ENCODE measurements at places on chromosomes 5 and 9.

DNA sequence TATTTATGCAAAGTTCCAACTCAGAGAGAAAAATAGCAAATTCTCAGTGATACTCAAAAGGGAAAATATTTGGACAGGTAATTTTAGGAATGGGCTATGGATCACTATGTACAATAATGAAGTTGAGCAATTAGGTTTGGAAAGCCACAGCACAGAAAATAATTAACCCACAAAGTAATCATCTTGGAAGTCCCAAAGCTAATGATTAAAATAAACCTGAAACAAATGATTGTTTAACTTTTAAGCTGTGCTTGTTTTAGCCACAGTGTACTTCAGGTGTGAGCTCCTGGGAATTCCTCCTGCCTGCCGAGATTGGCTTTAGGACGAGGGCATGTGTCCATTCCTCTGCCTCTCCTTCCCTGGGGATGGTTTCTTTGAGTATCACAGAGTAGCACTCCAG is 403.9 kb downstream of the ZSWIM6 start:
- DNase-seq: no peak

- DNase-seq: no peak
Measured at GRCh38 chr9:133948131-133948530, 44.0 kb downstream of the VAV2 start.

- DNase-seq: no peak
Measured at GRCh38 chr5:39080597-39081204, 6.5 kb upstream of the RICTOR start.

GRCh38 chr5:34484216-34484920 is 171.8 kb upstream of the RAI14 start:
- DNase-seq: no peak

DNA sequence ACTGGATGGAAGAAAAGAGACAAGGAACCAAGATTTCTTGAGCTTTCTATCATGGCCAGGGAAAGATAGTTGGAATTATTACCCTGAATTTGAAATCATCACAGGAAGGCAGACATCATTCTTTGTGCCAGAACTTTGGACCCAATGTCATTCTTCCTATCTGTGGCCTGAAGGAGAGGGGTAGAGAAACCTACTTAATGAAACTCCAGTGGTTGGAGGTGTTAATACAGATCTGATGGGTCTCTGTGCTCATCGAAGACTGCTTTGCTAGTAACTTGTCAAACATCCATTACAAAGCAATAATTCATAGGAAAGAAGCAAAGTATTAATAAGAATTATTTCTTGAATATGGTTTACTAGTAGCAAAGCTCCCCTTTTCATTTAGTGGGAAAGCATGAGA is 26.9 kb downstream of the PRLR start:
- no peak for DNase-seq

GRCh38 chr5:133205204-133205603 is 153.4 kb downstream of the HSPA4 start:
- DNase-seq: no peak

GRCh38 chr5:72234868-72235267 is 85.2 kb downstream of the MRPS27 start:
- DNase-seq: no peak

DNA sequence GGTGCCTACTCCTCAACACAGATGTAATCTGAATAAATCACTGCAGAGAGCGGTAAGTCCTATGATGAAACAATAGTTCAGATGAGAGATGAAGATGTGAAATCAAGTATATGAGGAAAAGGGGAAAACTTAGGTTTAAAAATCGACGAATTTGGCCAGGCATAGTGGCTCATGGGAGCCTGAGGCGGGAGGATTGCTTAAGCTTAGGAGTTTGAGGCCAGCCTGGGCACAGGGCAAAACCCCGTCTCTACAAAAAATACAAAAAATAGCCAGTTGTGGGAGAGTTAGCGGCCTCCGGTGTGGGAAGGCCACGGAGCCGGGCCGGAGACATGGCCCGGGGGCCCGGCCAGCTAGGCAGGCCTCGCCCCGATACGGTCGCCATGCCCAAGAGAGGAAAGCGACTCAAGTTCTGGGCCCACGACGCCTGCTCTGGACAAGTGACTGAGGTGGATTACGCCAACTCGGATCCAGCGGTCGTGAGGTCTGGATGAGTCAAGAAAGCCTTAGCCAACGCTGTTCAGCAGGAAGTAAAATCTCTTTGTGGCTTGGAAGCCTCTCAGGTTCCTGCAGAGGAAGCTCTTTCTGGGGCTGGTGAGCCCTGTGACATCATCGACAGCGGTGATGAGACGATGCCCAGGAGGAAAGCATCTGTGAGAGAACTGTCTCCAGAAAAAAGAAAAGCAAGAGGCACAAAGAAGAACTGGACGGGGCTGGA is 62.8 kb upstream of the SUB1 start:
- DNase-seq: no peak

DNA sequence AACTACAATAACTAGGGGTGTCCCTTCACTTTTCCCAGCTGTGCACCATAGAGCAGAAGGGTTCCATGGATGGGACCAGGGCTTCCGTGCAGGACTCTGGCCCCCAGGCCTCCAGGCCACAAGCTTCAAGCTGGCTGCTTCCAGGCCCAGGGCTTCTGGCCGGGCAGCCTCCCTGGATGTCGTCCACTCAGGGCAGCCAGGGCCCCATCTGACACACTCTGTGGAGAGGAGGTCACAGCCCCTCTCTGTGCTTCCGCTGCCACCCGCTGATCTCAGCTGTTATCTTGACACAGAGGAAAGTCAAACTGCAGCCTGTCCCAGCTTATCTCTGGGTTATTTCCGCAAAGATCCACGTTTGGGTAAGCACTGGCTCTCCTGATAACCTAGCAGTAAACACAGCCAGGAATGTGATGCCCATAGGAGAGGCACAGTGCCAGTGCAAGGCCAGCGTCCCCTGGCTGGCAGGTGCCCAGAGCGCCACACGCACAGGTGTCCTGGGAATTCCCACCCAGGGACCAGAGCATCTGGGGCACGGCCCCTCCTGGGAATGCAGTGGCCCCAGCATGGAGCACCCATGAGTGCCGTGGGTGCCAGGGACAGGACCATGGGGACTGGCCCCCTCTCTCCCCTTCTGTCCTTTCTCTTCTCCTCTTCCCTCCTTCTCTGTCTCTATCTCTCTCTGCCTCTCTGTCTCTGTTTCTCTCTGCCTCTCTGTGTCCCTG is 15.6 kb upstream of the SLC6A19 start:
- no peak for DNase-seq

DNA sequence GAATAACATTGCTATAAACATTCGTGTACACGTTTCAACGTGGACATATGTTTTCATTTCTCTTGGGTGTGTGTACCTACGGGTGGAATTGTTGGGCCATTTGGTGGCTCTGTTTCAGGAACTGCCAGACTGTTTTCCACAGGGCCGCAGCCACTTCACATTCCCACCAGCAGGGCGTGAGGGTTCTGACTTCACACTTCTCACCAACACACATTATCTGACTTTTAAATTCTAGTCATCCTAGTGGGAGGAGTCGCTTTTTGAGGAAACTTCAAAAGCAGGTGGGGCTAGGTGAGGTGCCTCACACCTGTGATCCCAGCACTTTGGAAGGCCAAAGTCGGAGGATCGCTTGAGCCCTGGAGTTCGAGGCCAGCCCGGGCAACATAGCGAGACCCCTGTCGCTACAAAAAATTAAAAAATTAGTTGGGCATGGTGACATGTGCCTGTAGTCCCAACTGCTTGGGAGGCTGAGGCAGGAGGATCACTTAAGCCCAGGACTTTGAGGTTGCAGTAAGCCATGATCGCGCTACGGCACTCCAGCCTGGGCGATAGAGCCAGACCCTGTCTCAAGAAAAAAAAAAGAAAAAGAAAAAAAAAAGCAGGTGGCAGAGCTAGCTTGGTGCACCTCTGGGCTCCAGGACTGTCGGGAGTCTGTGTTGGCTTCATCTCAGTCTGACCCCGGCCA is 28.5 kb downstream of the TSPAN17 start:
- no peak for DNase-seq

GRCh38 chr5:133618141-133618540 is 5.8 kb upstream of the FSTL4 start:
- DNase-seq: no peak

- no peak for DNase-seq
Measured at GRCh38 chr5:55151923-55152842, 7.8 kb upstream of the GPX8 start.

DNA sequence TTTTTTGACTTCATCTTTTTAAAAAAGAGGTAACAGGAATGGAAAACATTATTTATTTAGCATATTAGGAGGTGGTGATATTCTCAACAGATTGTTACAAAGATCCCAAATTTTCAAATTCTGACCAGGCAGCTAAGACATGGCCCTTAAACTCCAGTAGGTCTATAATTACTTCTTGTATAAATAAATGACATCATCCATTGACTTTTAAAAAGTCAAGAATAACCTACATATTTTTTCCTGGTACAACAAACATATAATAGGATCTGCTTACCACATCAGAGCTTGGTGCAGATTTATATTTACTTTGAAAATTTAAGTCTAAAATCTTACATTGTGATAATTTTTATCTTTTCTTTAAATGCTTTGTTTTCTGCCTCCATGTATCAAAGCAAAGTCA is 92.2 kb upstream of the TRPM3 start:
- DNase-seq: no peak

DNA sequence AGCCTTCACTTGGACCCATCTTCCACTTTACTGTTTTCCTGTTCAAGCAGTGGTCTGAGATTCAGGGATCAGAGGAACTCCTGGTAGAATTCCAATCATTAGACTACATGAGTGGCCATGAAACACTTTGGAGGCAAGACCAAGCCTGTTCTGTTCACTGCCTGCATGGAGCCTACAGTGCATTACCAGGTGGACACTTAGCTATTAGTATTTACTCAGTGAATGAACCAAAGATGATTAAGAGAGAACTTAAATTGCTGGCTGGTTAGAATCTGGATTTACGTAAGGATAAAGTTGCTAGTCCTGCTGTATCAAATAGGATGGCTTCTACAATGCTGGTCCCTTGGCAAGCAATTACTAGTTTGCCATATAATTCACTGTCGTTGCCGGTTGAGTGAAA is 245.5 kb downstream of the ARRDC3 start:
- no peak for DNase-seq

- no peak for DNase-seq
Measured at GRCh38 chr9:95776176-95776575, 99.3 kb upstream of the ERCC6L2 start.

GRCh38 chr5:50958852-50959457 is 292.5 kb downstream of the PARP8 start:
- no peak for DNase-seq
